Activated B cell treated with CpG ODN at 0.5 μM for 24 hours (primary cell): ENCODE measurements at places on chromosomes 4 and X.

- no peaks in the 10 kb centered on the region for H3K27me3 ChIP-seq
- H3K27ac ChIP-seq: no peak overlapping the region
- no peak overlapping the region for H3K4me3 ChIP-seq
These were observed 52.1 kb upstream of the RASGEF1B start for GRCh38 chr4:81523672-81524327.

DNA sequence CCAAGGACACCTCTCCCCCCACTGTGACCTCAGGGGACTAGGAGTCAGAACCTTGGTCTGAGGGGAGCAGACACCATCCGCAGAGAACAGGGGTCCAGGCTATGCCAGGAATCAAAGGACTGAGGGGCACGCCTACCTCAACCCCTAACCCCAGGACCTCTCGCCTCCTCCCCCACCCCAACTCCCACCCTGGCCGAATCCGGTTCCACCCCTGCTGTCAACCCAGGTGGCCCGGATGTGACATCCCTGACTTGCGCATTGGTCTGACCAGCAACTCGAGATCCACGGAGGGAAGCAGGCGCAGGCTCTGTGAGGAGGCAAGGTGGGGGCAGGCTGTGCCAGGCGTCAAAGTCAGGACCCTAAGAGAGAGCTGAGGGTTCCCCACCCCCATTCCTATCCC, 468 bp upstream of the MAGEA4 start:
- no peak overlapping the region for H3K27ac ChIP-seq
- no peak overlapping the region for H3K4me3 ChIP-seq
- no peaks in the 10 kb centered on the region for H3K36me3 ChIP-seq

GRCh38 chr4:110615353-110616237, 7.3 kb downstream of the PITX2 start:
- H3K36me3 ChIP-seq: no peaks in the 10 kb centered on the region
- H3K27ac ChIP-seq: no peak overlapping the region
- peaks cover 82% of the 10 kb centered on the region for H3K27me3 ChIP-seq
- no peak for DNase-seq
- peaks cover 6% of the 10 kb centered on the region for H3K4me1 ChIP-seq
- H3K4me3 ChIP-seq: no peak overlapping the region

DNA sequence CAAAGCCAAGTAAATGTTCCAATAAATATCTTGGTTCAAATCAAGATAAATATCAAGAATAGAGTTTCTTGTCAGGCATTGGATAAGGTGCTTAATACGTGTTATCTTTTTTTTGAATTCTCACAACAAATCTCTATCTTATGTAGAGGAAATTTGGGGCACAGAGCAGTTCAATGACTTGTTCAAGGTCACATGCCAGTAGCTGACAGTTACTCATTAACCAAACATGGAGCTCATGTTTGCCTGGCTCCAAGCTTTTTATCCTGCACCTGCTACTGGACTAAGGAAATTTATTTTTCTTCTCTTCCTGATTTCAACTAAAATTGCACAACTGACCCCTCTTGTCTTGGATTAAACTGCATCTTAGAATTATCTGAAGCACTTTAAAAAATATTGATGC, 76.3 kb downstream of the ATP10D start:
- no peaks in the 10 kb centered on the region for H3K27me3 ChIP-seq
- no peak for DNase-seq
- H3K4me3 ChIP-seq: no peak overlapping the region
- H3K4me1 ChIP-seq: peaks cover 10% of the 10 kb centered on the region
- no peak overlapping the region for H3K27ac ChIP-seq
- H3K36me3 ChIP-seq: peaks cover 54% of the 10 kb centered on the region

DNA sequence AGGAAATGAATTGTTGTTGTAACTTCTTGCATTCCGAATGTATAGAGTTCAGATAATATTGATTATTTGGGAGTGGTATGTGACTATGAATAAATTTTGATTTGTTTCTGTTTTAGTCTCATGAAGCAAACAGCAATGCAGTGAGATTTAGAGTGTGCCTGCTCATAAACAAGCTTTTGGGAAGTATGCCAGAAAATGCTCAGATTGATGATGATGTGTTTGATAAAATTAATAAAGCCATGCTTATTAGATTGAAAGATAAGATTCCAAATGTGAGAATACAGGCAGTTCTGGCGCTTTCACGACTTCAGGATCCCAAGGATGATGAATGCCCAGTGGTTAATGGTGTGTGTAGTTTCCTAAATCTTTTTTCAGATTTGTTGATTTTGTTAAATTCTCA, 2.0 kb downstream of the NCAPG start:
- DNase-seq: no peak
- peaks cover 40% of the 10 kb centered on the region for H3K4me1 ChIP-seq
- peaks cover 14% of the 10 kb centered on the region for H3K36me3 ChIP-seq
- no peaks in the 10 kb centered on the region for H3K27me3 ChIP-seq
- H3K4me3 ChIP-seq: no peak overlapping the region

GRCh38 chrX:135432453-135432852, 10.7 kb downstream of the SMIM10L2A start:
- H3K4me3 ChIP-seq: no peak overlapping the region
- no peak for DNase-seq
- peaks cover 1% of the 10 kb centered on the region for H3K27me3 ChIP-seq

DNA sequence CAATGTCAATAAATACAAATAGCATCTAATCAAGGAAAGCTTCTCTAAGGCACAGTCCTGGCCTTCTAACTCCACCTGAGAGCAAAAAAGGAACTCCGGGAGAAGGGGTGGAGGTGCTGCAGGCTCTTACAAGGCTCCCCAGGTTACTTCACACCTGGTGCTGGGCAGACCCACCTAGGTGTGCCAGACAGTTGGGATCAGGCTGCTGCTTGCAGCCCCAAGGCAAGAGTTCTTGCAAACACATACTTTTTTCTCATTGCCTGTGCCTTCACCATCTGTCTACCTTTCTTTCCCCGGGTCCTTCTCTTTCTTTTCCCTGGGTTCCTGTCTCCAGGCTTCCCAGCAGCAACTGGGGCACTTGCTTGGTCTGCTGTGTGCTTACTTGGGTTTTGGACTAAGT, 81.4 kb upstream of the STIM2 start:
- H3K27ac ChIP-seq: no peak overlapping the region
- peaks cover 2% of the 10 kb centered on the region for H3K36me3 ChIP-seq
- no peak for DNase-seq
- H3K4me1 ChIP-seq: peaks cover 9% of the 10 kb centered on the region
- H3K4me3 ChIP-seq: no peak overlapping the region

GRCh38 chrX:140687706-140688105, 21.9 kb upstream of the LINC00632 start:
- H3K4me3 ChIP-seq: no peak overlapping the region
- H3K27ac ChIP-seq: no peak overlapping the region
- no peaks in the 10 kb centered on the region for H3K36me3 ChIP-seq
- H3K4me1 ChIP-seq: no peaks in the 10 kb centered on the region
- H3K27me3 ChIP-seq: no peaks in the 10 kb centered on the region

DNA sequence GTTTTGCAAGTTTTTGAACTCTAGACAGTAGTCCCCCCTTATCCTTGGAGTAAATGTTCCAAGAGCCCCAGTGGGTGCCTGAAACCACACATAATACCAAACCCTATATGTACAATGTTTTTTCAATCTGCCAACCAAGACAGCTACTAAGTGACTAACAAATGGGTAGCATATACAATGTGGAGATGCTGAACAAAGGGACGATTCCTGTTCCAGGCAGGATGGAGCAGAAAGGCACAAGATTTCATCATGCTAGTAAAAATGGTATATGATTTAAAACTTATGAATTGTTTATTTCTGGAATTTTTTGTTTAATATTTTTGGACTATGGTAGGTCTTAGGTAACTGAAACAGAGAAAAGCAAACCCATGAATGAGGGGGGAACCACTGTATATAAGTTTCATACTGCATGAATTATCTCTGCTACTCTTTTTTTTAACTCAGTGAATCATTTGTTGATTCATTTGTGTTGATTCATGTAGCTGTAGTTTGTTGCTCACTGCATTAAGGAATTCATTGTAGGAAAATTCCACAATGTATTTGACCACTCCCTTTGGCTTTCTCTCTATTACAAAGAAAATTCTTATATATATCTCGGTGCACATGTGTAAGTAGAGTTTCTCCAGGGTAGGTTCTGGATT, 21.9 kb upstream of the ANXA3 start:
- no peaks in the 10 kb centered on the region for H3K36me3 ChIP-seq
- H3K27ac ChIP-seq: no peak overlapping the region
- H3K4me1 ChIP-seq: no peaks in the 10 kb centered on the region

GRCh38 chr4:120481756-120482155, 415.1 kb upstream of the MAD2L1 start:
- no peaks in the 10 kb centered on the region for H3K4me1 ChIP-seq
- DNase-seq: no peak
- H3K27ac ChIP-seq: no peak overlapping the region
- no peak overlapping the region for H3K4me3 ChIP-seq
- no peaks in the 10 kb centered on the region for H3K27me3 ChIP-seq
